Ovary (tissue), 10 donors: ENCODE measurements at places on chromosomes 1 and 21. TPM values are rescaled to one million over a fixed set of nuclear protein-coding genes. Genes with fewer than 3 reads are reported as not detected.

DNA sequence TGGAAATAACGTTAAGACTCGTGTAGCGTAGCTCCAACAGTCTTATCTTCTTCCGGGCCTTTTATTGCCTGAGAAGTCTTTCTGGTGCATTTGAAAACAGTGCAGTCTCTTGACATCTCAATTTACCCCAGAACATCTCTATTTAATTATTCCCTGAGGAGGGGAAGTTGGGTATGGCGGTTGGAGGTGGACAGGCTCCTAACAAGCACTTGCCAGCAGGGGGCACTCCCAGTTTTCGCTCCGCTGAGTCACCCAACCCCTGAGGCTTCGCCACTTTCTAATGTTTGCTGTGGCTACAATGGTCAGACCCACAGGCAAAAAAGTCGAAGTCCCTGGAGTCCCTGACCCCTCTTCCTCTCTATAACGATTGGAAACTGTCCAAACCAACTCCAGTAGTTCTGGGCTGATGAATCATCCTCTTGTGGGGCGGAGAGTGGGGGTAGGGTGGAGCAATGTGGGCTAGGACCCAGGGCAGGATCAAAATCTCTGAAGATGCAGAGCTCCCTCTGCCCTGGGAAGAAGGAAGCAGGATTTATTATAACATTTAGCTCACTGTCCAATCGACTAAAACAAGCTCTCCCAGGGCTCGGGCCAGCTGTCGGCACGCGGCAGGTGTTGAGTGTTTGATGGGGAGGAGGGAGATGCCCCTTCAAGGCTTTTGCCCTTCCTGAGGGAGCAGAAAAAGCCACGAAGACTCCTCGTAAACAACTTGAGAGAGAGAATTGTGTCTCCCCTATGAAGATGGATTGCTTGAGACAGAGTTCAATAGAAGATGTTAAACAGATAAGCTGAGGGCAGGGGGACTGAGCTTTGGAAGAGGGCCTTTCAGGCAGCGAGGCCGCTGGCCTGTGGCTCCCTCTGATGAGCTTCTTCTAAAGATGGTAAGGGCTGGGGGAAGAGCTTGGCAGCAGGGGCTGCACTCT is 85.7 kb downstream of the BRINP2 start:
- no peaks in the 10 kb centered on the region for H3K36me3 ChIP-seq
- no peaks in the 10 kb centered on the region for H3K4me1 ChIP-seq
- no peaks in the 10 kb centered on the region for H3K27me3 ChIP-seq
- no peak overlapping the region for H3K27ac ChIP-seq

DNA sequence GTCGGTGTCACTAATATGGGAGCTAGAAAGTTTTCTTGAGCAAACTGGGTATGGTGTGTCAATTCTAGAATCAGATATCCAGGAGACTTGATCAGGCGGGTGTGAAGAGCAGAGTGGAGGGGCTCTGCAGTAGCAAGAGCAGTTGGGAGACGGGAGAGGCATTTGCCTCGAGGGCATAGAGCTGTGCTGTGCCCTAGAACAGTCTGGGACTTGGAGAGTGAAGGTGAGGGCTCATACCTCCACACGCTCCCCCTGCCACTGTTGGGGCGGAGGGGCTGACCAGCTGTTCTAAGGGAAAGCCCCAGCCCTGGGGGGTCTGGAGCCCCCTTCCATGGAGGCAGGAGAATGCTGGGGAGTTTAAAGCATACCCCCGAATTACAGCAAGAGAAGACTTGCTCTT is 33.8 kb downstream of the SIM2 start:
- no peak overlapping the region for H3K4me3 ChIP-seq
- H3K27me3 ChIP-seq: no peaks in the 10 kb centered on the region
- H3K27ac ChIP-seq: no peak overlapping the region

DNA sequence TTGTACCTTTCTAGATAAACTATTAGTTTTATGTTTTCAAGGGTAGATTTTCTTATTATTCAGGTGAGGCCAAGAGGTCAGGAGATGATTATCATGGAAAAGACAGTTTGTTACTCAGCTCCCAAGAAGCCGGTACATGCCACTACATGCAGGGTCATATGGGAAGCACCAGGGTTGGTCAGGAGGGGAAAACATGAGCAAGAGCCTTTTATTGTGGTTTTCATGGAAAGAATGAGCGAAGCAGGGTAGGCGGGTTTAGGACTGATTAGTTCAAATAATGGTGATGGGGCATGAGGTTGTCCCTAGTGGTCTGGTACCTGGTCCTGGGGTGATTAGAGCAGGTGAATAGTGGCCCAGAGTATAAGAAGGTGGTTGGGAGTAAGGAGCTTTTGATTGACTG is 189.9 kb downstream of the APP start:
- H3K4me1 ChIP-seq: peaks cover 4% of the 10 kb centered on the region
- H3K27ac ChIP-seq: no peak overlapping the region
- H3K36me3 ChIP-seq: no peaks in the 10 kb centered on the region

DNA sequence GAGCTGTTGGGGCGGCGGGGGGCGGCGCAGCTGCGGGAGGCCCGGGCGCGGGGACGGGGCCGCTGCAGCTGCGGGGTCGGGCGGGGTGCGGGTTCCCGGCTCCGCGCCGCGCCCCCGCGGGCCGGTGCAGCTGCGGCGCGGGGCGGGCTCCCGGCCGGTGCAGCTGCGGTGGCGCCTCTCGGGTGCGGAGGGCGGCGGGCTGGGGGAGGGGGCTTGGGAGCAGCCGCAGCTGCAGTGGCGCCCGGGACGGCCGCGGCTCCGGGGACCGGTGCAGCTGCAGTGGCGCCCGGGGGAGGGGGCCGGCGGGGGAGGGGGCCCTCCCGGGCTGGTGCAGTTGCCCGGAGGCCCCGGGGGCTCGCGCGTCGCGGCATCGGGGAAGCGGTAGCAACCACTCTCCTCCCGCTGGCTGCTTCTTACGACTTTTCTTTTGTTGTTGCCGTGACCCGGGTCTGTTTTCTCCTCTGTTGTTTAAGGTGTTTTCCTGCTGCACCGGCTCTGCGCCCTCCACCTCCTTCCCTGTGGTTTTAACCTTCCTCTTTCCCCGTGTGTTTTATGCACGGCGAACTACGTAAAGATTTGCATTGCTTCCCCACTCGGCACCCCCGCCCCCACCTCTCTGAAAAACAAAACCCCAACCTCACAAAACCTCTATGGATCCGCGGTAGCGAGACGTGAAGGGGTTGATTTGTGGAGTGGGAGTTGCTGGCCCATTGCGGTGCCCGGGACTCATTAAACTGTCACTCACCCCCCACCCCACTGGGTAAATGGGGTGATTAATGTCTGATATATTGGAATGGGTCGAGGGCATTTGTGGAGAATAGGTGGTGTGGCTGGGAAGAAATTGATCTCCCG is 1.7 kb upstream of the ZBTB18 start:
- no peaks in the 10 kb centered on the region for H3K27me3 ChIP-seq
- H3K4me3 ChIP-seq: peak overlapping the region; percentile 71
- H3K36me3 ChIP-seq: no peaks in the 10 kb centered on the region
- H3K27ac ChIP-seq: peak overlapping the region; percentile 42

The ITLN2 gene
- 0.53 TPM for total RNA-seq

The RXRG gene
- total RNA-seq: 1.4 TPM

The HCRTR1 gene
- total RNA-seq: not detected

- H3K4me3 ChIP-seq: no peak overlapping the region
- H3K27me3 ChIP-seq: no peaks in the 10 kb centered on the region
- H3K4me1 ChIP-seq: peaks cover 2% of the 10 kb centered on the region
- H3K36me3 ChIP-seq: no peaks in the 10 kb centered on the region
Observed at GRCh38 chr1:110643879-110644472, 30.8 kb downstream of the KCNA3 start.
